Stimulated activated CD4-positive, alpha-beta T cell treated with anti-CD3 and anti-CD28 coated beads, TNF-alpha, amount 100 ng/mL, for 4 hours (primary cell): ENCODE measurements at places on chromosomes 5 and 9.

- DNase-seq: no peak
These were observed 219.4 kb upstream of the TLE4 start for GRCh38 chr9:79352322-79352721.

DNA sequence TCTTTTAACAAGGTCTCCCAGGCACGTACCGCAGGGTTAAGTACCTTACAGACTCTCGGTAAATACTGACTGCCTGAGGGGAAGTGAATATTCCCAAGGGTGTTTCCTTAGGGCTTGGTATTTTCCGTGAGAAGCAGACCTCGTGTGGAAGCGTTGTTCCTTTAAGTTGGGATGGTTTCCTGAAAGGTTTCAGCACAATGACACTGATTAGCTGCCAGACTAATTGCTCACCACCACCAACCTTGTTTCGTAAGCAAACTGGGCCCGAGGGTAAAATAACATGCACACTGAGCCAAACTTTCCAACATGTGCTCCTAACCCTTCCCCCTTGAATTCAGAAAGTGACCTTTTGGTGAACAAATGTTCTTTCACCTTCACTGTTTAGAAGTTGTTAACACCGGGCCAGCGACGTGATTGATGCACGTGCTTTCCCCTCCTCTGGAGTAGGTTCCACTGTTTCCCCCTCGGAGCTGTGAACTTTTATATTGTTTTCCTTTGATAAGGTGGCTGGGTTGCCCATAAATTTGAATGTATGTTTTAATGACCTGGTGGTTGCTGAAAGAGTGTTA, 128.1 kb upstream of the RPS23 start:
- DNase-seq: no peak

DNA sequence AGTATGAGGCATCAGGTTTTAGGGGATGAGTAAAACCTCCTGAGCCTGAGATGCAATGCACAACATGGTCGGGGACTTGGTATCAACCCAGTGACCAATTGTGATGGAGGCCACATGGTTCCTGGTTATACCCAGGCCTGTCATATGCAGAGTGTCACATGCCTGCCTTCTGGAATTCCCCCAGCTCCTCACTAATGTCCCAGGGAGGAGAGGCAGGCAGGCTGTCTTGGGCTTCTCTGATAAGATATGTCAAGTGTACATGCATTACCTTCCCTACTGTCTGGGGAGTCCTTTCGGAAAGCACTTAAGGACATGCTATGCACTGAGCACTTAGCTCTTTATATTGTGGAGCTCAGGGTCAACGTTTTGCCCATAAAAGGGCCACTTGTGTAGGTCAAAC, 14.2 kb upstream of the PALM2AKAP2 start:
- DNase-seq: no peak

- DNase-seq: no peak
These were observed 43.9 kb upstream of the TEX48 start for GRCh38 chr9:114725930-114726329.

GRCh38 chr5:24376616-24377015, 268.2 kb downstream of the CDH10 start:
- DNase-seq: no peak

- no peak for DNase-seq
These were observed 1405.3 kb upstream of the NUDT12 start for GRCh38 chr5:104967806-104968410.

DNA sequence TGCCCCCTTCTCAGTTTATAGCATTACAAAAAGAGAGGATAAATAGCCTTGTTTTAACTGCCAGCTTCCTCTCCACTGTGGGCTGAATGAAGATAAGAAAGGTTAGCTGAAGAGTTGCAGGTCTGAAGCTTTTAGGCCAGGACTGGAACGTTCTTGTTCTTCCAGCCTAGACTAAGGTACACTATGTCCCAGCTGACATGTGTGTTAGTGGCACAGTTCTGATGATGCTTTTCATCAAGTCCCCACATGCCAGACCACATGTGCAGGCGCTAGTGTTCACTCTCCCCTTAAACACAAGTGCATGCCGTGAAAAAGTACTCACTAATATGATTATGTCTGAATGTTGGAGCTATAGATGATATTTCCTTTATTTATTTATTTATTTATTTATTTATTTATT, 40.7 kb downstream of the STXBP1 start:
- DNase-seq: no peak

DNA sequence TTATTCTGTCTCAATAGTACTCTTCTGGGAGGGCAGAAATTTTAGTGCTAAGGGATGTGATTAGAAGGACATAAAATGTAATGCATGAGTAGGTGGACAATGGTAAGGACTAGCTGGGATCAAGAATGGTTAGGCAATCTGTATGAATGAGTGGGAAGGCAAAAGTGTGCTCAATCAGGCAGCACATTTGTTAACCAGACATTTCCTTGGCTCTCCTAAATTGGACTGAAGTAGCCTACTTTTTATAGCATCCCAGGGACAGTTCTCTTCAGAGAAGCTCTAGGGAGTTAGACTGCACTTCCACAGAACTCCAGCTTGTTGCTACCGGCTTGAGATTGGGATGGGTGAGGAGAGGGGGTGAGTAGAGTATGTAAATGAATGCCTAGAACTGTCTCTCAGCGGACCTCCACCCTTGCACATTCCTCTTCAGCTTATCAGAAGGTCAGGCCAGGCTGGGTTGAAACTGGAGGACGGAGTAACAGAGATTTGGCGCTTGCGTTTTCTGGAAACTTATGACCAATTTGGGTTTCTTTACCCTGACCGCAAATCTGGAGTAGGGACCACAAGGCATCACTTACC, 19.0 kb upstream of the ARL14EPL start:
- no peak for DNase-seq

DNA sequence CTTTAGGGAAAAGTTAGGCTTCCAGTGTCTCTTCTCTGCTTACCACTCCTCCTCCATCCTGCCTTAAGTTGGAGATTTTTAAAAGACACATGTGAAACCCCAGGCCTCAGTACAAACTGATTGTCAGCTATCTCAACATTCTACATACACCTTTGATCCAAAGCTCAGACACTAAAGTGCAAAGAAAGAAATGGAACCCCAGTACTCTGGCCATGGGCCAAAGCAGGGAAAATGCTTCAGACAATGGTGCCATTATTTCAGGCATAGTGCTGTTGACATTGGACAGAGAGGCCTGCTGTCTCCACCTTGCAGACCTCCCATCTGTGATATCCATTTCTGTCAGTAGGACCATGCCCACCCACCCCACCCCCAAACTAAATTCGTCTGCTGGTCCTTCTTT, 49.1 kb downstream of the G3BP1 start:
- DNase-seq: no peak

GRCh38 chr9:137127301-137128157, 11.4 kb upstream of the GRIN1 start:
- DNase-seq: no peak

GRCh38 chr5:128358826-128359225, 179.2 kb downstream of the FBN2 start:
- no peak for DNase-seq

- DNase-seq: no peak
These were observed 168.7 kb upstream of the RPS23 start for GRCh38 chr5:82446809-82447208.

GRCh38 chr5:119578937-119579336, 50.4 kb upstream of the FAM170A start:
- DNase-seq: no peak

DNA sequence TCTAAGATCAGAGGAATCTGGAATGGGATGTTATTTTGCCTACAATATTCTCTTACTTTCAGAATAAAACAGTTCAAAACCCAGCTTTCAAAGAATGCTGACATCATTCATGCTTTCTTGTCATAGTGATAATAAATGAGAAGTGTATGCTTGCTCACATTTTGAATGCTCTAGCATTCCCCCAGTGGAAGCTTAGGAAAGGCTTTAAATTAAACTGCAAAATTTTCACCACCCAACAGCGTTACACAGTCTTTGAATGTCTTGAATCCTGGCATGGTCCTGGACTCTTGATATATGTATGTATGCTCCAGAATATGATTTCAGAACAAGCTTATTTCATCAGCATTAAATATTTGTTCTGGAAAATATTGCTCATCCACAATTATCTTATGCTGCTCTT, 964.3 kb upstream of the NUDT12 start:
- DNase-seq: no peak

- no peak for DNase-seq
These were observed 110.9 kb downstream of the FOXD1 start for GRCh38 chr5:73337586-73338255.

GRCh38 chr9:13089666-13090065, 189.8 kb downstream of the MPDZ start:
- DNase-seq: no peak

- DNase-seq: no peak
These were observed 114.1 kb downstream of the FRMD3 start for GRCh38 chr9:83423815-83424707.

DNA sequence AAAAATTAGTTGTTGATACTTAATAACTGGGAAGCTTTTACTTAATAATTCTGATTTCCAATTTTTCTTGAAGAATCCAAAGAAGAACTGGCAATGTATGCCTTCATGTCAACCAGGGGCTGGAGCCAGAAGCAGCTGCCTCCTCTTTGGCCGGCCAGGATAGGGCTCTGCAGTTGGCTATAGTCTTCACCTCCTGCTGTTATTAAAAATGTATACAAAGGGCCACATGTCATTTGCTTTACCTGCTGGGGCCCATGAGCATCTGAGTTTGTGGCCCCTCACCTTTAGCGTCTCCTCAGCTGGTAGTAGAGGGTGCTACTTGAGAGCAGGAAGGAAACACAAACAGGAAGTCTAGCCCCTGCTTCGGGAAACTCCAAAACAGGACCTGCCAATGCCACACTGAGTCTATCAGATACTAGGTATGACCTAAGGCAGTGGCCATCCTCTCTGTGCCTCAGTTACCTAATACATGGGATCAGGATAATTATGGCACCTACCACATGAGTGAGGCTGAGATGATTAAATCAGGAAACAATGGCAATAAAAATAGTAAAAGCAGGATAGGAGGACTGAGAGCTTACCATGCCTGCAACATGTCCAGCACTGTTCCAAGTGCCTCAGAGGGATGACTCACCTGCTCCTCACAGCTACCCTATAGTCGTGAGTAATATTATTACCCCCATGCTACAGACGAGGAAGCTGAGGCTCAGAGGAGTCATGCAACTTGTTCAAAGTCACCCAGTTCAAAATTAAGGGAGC, 21.3 kb downstream of the CCDC69 start:
- DNase-seq: no peak

DNA sequence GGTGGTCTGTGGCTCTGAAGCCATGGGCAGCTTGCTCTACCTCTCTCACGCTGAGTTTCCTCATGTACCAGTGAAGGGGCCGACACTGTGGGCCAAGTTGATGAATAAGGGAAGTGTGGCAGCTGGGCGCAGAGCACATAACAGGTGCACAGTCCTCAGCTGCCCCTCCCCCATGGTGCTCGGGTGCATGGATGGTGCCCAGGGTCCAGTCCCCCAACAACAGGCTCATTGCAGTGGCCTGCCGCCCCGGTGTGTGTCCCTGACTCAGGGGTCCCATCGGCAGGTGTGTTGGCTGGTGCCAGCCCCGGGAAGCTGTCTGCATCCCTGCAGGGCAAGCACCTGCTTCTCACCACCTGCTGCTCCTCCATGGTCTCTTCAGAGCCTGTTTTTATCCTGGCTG, 36.6 kb downstream of the COL5A1 start:
- DNase-seq: no peak

DNA sequence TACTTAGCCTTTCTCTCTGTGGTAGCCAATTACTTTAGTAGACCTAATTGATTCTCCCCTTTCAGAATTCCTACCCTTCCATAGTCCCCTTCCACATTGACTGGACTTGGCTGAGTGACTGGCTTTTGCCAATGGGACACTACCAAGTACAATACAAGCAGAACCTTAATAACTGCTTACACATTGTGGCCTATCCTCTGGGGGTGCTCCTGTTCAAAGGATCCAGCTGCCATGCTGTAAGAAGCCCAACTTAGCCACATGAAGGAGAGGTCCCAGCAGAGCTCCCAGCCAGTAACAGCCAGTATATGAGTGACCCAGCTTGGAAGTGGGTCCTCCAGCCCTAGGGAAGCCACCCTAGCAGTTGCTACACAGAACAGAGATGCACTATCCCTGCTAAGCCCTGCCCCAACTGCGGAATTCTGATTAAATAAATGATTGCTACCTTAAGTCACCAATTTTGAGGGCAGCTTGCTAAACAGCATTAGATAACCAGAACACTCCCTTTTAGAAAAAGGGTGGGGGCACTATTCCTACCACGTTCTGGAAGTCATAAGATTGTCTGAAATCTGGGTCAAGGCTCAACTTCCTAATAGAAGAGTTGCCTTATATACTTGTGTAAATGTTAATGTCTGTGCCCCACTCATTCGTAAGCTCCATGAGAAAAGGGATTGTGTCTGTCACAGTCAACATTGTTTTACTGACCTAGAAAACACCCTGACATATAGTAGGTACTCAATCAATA, 11.1 kb upstream of the APTX start:
- no peak for DNase-seq

DNA sequence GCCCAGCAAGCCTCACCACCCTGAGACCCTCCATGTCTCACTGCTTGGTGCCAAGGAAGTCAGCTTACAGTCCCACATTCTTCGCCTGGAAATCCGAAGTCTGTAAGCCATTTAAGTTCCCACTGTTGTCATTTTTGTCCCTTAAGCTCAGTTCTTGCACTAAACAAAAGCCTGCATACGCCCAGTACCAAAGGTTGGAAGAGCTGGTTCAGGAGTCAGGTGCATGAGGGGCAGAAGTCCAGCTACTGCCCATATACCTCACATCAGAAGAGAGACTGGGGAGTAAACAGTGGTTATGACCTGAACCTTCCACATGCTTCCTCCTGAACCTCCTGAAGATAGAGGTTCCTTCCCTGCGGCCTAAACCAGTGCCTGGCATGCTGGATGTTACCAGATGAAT, 146.0 kb downstream of the FRMD3 start:
- DNase-seq: no peak

GRCh38 chr9:121743441-121744001, 92.1 kb downstream of the DAB2IP start:
- DNase-seq: no peak
